Stimulated activated CD4-positive, alpha-beta T cell treated with anti-CD3 and anti-CD28 coated beads, TNF-alpha, amount 100 ng/mL, for 1 hour (primary cell): ENCODE measurements at places on chromosomes 1 and 21.
A peak's percentile ranks its signal among the peaks of the same experiment; 100 is the strongest.

DNA sequence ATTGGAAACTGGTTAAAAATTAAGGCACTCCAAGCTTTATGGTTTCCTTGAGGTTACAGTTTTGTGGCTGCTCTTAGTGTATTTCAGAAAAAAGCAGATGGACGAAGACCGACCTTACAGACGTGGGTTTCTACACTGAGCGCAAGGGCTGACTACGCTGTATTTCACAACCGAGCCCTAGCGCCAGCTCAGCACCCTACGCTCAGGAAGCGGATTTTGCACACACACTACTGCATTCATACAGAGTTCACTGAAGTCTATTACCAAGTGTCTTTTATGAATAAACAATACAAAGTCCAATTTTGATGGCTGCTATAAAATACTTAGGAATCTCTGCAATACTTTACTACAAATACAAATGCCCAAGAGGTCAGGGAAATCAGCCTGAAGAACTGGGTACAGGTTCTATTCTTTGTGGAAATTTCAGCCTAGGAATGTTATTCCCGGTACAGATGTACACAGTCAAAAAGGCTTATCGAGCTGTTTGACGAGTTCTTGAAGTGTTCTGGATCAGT is 23.8 kb downstream of the PTTG1IP start:
- no peak for DNase-seq

DNA sequence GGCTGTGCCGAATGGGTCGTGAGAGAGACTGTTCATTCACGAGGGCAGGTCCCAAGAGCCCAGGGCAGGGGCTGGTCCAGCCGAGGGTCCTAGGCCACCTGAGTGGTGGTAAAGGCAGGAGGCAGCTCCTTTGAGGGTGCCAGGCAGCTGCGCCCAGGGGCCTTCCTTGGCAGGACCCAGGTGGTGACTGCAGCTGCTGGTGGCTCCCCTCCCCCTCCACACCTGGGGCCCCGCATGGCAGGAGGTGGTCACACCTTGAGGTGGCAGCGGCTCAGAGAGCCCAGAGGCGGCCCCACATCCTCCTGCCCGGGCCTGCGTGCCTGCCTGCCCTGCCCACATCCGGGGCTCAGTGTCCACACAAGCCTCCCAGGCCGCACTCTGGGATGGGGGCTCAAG is 9.8 kb upstream of the PLCH2 start:
- DNase-seq: no peak

GRCh38 chr1:9420835-9421532 is 118.3 kb upstream of the SLC25A33 start:
- no peak for DNase-seq

- no peak for DNase-seq
Observed at GRCh38 chr1:56413671-56414199, 165.6 kb downstream of the PLPP3 start.

DNA sequence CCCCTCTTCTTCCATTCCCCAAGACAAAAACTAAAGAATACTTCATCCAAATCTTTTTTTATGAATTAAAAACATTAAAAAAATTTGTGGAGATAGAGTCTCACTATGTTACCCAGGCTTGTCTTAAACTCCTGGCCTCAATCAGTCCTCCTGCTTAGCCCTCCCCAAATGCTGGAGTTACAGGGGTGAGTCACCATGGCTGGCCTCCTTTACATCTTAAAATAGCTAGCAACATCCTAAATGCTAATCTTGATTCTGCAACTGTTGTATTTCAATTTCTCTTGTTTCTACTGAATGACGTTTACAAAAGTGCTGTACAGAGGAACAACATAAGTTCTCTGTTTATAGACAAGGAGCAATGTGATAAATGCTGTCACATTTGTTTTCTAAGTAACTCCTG is 483.5 kb downstream of the ADGRL2 start:
- no peak for DNase-seq

DNA sequence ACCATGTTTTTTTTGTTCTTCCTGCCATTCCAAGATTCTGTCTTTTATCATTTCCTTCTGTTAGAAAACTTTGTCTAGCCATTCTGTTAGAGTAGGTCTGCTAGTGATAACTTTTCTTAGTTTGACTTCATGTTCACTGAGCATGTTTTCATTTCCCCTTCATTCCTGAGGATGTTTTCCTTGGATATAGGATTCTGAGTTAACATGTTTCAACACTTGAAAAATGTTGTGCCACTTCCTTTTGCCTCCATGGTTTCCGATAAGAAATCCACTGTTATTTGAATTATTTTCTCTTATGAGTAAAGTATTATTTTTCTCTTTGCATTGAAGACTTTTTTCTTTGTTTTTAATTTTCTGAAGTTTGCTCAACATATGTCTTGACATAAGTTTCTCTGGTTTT is 66.7 kb downstream of the ATP1A1 start:
- DNase-seq: no peak

- DNase-seq: peak; percentile 74
Observed at GRCh38 chr1:46340404-46341221, at the start of gene NSUN4. NSUN4 (plus strand) TSS chr1:46340807; CDS start chr1:46340827, 20 bp downstream.

DNA sequence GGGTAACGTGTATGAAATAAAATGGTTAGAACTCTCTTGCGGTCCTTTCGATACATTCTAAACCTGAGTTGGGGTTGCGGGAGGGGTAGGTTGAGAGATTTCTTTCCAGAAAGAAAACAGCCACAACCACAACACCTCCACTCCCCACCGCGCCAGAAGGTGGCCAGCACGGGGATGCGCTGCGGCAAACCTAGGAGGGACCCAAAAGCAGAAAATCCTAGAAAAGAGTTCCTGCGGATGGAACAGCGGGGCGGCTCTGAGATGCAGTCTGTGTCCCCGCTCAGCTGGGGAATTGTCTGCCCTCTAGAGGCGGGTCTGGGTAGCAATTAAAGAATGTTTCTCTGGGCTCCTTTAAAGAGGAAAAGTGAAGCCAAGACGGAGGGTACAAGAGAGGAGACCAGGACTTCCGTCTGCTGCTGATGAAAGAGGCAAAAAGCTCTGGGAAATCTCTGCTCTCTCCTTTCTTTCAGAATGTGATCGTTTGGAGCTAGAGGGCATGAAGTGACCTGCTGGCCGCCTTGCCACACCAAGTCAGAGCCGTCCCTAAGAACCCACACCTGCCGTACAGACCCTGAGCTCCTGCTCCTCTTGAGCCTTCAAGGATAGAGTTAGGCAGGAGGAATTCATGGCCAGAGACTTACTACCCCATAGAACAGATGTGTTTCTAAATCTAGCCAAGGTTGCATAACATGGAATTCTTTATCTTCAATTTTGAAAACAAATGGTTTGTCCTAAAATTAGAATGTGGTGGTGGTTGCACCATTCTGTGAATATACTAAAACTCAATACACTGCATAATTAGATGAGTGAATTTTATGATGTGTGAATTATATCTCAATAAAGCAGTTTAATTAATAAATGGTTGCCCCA is 46.5 kb upstream of the COA6 start:
- DNase-seq: peak; percentile 42

DNA sequence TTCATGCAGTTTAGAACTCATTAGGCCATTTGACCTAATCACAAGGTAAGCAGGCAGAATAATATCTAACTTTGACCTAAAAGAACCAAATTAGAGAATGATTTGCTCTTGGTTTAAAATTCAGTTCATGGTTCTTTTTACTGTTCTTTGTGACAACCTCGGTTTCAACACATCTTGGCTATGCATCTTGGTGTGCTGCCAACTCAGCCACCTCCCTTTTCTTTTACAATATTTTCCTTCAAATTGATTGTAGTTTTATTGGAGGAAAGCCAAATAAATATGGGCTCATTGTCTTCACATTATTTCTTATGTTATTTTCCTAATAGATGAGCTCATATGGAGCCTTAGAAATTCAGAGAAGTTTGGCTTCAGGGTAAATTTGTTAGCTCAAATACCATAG is 338.3 kb downstream of the SIPA1L2 start:
- no peak for DNase-seq
